CD4-positive, alpha-beta memory T cell (primary cell): ENCODE measurements at places on chromosomes 3 and 15. TPM values are rescaled to one million over a fixed set of nuclear protein-coding genes. Genes with fewer than 3 reads are reported as not detected.

GRCh38 chr3:190677001-190677400, 163.1 kb downstream of the IL1RAP start:
- H3K36me3 ChIP-seq, result no peaks in the 10 kb centered on the region
- no peaks in the 10 kb centered on the region for H3K27me3 ChIP-seq
- no peak for DNase-seq
- no peak overlapping the region for H3K27ac ChIP-seq
- H3K4me3 ChIP-seq, result no peak overlapping the region

DNA sequence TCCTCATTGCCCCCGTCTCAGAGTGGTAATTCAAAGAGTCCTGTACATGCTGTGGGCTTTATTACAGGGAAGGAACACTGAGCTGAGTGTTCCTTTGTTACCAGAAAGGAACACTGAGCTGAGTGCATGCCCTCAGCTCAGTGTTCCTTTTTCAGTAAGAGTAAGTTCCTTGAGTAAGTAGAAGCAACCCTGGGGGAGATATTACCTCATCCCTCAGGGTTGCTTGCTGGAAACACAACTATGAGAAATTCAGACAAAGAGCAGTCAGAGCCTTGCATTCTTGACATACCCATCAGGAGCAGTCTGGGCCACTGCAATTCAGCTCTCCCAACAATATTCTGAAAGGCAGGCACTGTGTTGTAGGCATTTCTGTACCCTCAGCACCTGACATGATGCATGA, 17.0 kb downstream of the CHRM5 start:
- DNase-seq, result no peak
- H3K27me3 ChIP-seq, result no peaks in the 10 kb centered on the region
- no peaks in the 10 kb centered on the region for H3K36me3 ChIP-seq
- no peak overlapping the region for H3K27ac ChIP-seq
- H3K4me3 ChIP-seq, result no peak overlapping the region

DNA sequence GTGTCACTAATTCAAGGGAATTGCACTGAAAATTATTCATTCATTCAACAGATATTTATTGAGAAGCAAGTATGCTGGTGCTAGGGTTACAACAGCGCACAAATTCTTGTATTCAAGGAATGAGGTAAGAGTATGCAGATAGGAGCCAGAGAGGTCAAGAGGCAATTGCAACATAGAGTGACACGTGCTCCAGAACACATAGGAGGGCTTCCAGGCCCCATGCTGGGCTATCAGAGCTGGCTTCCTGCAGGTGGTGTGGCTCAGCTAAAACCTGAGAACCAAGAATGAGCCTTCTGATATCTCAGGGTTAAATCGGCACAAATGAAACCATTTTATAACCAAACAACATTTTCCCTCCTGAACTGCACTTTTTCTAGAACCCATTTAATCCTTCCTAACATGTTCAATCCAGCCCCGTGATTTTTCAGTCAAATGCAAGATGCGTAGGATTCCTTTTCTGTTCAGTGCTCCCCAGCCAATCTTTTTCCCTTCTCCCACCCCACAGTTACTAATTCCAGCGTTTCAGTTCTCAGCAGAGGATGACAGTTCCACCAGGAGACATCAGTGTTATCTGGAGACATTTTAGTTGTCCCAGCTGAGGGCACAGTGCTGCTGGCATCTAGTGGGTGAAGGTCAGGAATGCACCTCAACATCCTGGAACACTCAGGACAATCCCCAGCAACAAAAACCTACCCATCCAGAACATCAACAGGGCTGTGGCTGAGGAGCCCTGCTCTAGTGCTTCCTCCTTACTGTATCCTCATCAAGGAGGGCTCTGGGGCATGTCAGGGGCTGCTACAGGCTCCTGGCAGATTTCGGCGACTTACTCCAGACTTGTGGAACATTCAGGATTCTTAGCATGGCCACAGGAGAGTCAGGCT, 13.1 kb downstream of the CCR5AS start:
- H3K27me3 ChIP-seq, result no peaks in the 10 kb centered on the region
- H3K27ac ChIP-seq, result no peak overlapping the region
- no peak for DNase-seq
- no peaks in the 10 kb centered on the region for H3K4me1 ChIP-seq
- H3K4me3 ChIP-seq, result no peak overlapping the region

DNA sequence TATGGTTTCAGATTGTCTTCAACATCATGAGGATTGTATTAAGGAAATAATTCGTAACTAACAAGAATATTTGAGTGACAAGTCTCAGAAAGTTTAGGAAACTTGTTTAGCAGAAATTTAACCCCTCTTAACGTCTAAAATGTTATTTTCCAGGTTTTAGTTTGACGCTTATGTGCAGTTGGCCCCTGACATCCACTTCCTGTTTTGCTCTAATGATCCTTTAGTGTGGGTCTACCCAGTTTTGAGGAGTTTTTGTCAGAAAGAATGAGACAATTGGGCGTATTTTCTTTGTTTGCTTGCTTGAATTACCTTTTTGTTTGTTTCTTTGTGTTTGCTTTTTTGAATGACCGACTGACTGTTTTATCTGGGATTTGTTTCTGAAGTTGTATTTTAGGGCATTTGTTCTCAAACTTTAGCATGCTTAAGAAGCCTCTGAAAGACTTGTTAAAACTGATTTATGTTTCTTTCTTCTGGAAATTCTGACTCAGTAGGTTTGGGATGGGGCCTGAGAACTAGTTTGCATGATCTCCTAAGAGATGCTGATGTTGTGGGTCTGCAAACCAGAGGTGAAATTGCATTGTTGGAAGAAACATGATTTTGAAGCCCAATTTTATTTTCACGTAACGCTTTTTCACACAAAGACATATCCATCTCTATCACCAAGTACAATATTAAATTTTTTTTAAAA, 20.6 kb downstream of the RBMS3 start:
- DNase-seq, result no peak
- no peak overlapping the region for H3K4me3 ChIP-seq
- no peak overlapping the region for H3K27ac ChIP-seq
- H3K27me3 ChIP-seq, result no peaks in the 10 kb centered on the region

DNA sequence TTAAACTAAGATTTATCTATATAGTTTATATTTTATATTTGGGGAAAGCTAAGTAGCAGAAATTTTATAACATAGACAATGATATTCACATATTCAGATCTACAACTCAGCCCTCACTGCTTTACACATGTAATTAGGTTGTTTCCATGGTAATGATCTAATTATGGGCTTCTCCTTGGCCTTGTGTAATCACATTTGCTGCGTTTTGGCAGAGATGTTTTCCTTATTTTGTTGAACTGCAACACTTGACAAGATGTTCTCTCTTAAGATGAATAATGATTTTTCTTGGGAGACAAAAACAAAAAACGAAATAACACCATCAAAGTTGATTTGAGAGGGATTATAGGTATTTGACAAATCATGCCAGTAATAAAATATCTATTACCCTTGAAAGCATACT, 635.6 kb upstream of the TBL1XR1 start:
- H3K36me3 ChIP-seq, result no peaks in the 10 kb centered on the region
- no peak for DNase-seq
- no peaks in the 10 kb centered on the region for H3K27me3 ChIP-seq
- H3K27ac ChIP-seq, result no peak overlapping the region
- no peaks in the 10 kb centered on the region for H3K4me1 ChIP-seq

DNA sequence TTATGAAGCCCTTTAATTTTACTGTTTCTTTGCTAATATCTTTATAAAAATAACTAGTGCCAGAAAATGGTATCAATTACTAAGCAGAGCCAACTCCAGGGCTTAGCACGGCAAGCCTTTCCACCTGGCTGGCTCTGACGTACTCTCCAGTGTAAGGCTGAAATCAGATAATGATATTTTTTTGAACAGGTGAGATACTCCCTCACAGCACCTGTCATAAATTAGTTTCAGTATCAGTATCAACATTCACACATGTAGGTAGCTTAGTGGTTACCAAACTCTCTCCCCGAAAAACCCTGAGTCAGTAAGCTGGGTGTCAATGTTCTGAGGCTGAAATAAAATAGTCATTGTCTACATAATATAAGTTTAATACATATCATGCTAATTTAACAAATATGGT, 710.1 kb downstream of the SQOR start:
- no peaks in the 10 kb centered on the region for H3K27me3 ChIP-seq
- no peak overlapping the region for H3K27ac ChIP-seq
- H3K4me3 ChIP-seq, result no peak overlapping the region
- H3K36me3 ChIP-seq, result no peaks in the 10 kb centered on the region
- H3K4me1 ChIP-seq, result no peaks in the 10 kb centered on the region

- no peak overlapping the region for H3K4me3 ChIP-seq
- H3K27me3 ChIP-seq, result no peaks in the 10 kb centered on the region
- H3K36me3 ChIP-seq, result no peaks in the 10 kb centered on the region
Measured at GRCh38 chr3:73508330-73508954, 116.3 kb downstream of the PDZRN3 start.

GRCh38 chr3:147417551-147418295, 8.6 kb downstream of the ZIC1 start:
- H3K36me3 ChIP-seq, result no peaks in the 10 kb centered on the region
- no peak for DNase-seq
- peaks cover 7% of the 10 kb centered on the region for H3K4me1 ChIP-seq
- no peak overlapping the region for H3K27ac ChIP-seq
- no peak overlapping the region for H3K4me3 ChIP-seq
- H3K27me3 ChIP-seq, result peaks cover 32% of the 10 kb centered on the region

DNA sequence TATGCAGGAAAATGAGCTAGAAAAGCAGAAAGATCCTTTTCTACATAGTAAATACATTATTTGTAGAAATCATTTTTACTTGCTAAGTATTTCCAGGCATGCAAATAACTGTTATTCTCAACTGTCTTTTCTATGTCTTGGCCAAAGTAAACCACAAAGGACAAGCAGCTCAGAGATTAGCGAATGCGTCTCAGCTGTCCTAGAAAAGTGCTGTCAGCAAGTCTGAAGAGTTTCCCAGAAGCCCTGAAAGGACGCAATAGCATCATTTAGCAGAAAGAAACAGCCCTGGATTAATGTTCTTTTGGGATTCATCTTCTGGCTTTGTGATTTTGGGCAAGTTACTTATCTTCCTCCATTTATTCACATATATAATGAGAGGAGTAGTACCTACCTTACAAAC, 100.3 kb downstream of the ZIC1 start:
- H3K27me3 ChIP-seq, result no peaks in the 10 kb centered on the region
- no peaks in the 10 kb centered on the region for H3K36me3 ChIP-seq
- no peak overlapping the region for H3K4me3 ChIP-seq
- no peak overlapping the region for H3K27ac ChIP-seq
- H3K4me1 ChIP-seq, result no peaks in the 10 kb centered on the region

DNA sequence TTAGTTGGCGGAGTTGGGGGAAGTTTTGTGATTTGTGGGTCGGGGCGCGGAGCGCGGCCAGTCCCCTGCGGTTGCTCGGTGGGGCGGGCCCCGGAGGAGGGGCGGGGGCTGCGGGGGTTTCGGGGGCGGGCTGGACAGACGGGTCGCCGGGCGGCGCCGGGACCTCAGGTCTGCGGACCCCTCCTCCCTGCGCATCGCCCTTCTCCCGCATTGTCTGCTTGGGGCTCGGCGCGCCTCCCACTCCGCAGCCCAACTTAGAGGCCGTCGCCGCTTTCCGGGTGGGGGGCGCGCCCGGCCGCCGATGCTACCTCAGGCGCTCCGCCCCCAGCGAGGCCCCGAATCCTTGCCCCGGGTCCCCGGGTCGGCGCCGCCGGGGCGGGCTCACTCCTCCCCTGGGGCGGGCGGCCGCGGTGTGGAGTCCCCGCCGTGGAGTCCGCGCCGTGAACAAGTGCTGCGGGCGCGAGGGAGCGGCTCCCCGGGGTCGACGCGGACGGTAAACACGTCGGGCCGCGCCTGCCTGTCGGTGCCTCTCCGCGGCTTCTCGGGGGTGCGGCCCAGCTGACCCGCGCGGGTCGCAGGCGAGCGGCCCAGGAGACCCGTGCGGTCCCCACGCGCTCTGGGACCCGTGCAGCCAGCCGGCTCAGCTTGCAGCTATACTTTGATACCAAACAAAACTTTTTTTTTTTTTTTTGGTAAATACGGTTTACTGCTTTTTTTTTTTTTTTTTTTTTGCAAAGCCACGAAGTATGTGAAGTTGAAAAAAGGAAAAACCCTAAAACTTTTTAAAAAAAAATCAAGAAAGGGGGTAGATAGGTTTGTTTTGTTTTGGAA, 624 bp downstream of the AKAP13 start:
- H3K27ac ChIP-seq, result peak overlapping the region; percentile 68
- no peaks in the 10 kb centered on the region for H3K36me3 ChIP-seq
- H3K4me1 ChIP-seq, result peaks cover 66% of the 10 kb centered on the region

GRCh38 chr15:70276401-70276800, 178.7 kb upstream of the TLE3 start:
- no peak overlapping the region for H3K4me3 ChIP-seq
- no peaks in the 10 kb centered on the region for H3K4me1 ChIP-seq
- DNase-seq, result no peak
- H3K27me3 ChIP-seq, result no peaks in the 10 kb centered on the region

DNA sequence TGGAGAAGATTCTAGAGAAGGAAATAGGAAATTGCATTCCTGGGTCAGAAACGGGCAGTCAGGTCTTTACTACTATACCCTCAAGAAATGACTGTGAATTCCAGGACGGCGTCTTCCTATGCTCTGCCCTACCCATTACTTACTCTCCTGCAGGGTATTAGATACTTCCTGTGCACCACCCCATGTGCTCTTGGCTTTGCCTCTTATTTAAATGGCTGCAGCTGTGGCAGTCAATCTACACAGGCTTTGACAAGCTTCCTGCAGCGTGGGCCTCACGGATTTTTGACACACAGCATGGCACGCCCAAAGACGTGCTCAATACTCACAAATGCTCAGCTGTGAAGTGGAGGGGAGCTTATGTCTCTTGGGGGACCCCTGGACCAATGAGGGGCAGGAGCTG, 206.1 kb downstream of the SV2B start:
- H3K27me3 ChIP-seq, result no peaks in the 10 kb centered on the region
- H3K4me1 ChIP-seq, result peaks cover 79% of the 10 kb centered on the region
- H3K4me3 ChIP-seq, result no peak overlapping the region
- DNase-seq, result no peak
- no peaks in the 10 kb centered on the region for H3K36me3 ChIP-seq

GRCh38 chr3:48685603-48686511, at the start of gene NCKIPSD:
TSS of gene NCKIPSD (minus strand) at chr3:48685915. CDS start at chr3:48685807, 108 bp downstream.
- H3K36me3 ChIP-seq, result peaks cover 43% of the 10 kb centered on the region
- peak within 1 kb of the TSS; percentile 59 for H3K4me3 ChIP-seq
- peak within 1 kb of the TSS; percentile 77 for H3K27ac ChIP-seq
- no peaks in the 10 kb centered on the region for H3K27me3 ChIP-seq
- peaks cover 34% of the 10 kb centered on the region for H3K4me1 ChIP-seq

DNA sequence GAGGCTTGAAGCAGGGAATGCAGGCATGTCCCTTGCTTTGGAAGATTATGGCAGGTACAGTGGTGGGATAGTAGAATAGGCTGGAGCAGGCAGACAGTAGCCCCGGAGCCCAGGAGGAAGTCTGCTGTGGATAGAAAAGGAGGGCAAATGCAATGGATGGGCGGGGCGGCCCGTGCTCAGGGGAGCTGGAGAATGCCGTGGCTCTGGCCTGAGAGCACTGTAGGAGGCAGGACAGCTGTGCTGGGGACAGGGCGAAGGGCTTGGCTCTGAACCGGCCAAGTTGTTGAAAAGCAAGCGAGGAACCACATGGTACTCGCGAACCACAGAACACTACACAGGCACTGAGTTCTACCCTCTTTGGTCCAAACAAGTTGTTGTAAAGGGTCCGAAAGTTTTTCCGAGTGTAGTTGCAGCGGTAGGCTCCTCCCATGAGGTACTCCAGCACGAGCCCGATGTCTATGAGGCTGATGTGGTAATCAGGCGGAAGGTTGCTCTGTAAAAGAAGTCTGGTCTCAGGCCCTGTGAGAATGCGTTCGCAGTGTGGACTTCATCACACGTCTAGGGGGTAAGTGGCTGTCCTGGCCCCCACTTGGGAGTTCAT, 54.7 kb downstream of the TRPM1 start:
- H3K27me3 ChIP-seq, result no peaks in the 10 kb centered on the region
- no peaks in the 10 kb centered on the region for H3K4me1 ChIP-seq
- H3K4me3 ChIP-seq, result no peak overlapping the region
- no peaks in the 10 kb centered on the region for H3K36me3 ChIP-seq
- no peak overlapping the region for H3K27ac ChIP-seq
- DNase-seq, result no peak

The NPAP1 gene
- total RNA-seq, result not detected

The CATSPER2 gene
- 11.4 TPM for total RNA-seq

The GRK7 gene
- not detected for total RNA-seq

The TUSC7 gene
- not detected for total RNA-seq

The GPR176 gene
- total RNA-seq, result not detected

The IRAK2 gene
- 4.8 TPM for total RNA-seq

The GOLGA8R gene
- total RNA-seq, result 4.2 TPM
